Activated T-cell treated with anti-CD3 and anti-CD28 coated beads, Interleukin-2, amount 50 U/mL, for 72 hours (primary cell): ENCODE measurements at places on chromosomes 5 and 9. TPM values are rescaled to one million over a fixed set of nuclear protein-coding genes. Genes with fewer than 3 reads are reported as not detected.

- H3K36me3 ChIP-seq = no peaks in the 10 kb centered on the region
- H3K4me1 ChIP-seq = no peaks in the 10 kb centered on the region
- no peaks in the 10 kb centered on the region for H3K27me3 ChIP-seq
Measured at GRCh38 chr5:152246401-152246800, 158.7 kb downstream of the NMUR2 start.

Gene PCDHB2
- total RNA-seq = not detected

DNA sequence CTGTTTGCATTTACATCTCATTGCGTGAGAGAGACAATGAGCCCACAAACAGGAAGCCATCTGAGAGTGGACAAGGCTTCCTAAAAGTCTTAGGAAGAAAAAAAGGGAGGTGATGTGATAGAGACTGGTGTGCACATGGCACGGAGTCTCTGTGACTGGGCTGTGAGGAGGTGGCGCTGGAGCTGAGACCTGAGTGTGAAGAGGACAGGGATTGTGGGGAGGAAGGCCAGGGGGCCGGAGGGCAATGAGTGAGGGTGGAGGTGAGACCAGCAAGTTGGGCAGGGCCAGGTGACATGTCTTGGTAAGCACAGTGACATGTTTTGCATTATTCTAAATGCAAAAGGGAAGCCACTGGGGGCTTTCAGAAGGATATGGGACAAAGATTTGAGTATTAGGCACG is 45.0 kb downstream of the TSPAN17 start:
- no peak for DNase-seq
- H3K36me3 ChIP-seq = no peaks in the 10 kb centered on the region
- peaks cover 67% of the 10 kb centered on the region for H3K27me3 ChIP-seq

- H3K4me3 ChIP-seq = no peak overlapping the region
- no peaks in the 10 kb centered on the region for H3K4me1 ChIP-seq
- H3K36me3 ChIP-seq = no peaks in the 10 kb centered on the region
- DNase-seq = no peak
- peaks cover 15% of the 10 kb centered on the region for H3K27me3 ChIP-seq
Measured at GRCh38 chr5:95697781-95698681, 15.2 kb upstream of the SPATA9 start.

GRCh38 chr9:86079865-86080469 is 19.4 kb downstream of the GOLM1 start:
- DNase-seq = no peak
- no peaks in the 10 kb centered on the region for H3K27me3 ChIP-seq
- no peak overlapping the region for H3K4me3 ChIP-seq
- H3K4me1 ChIP-seq = peaks cover 9% of the 10 kb centered on the region
- no peak overlapping the region for H3K27ac ChIP-seq
